ENCODE measurements at places on chromosomes 12 and 14.

GRCh38 chr12:130481392-130481879 is 143.7 kb downstream of the PIWIL1 start:
- no peak for DNase-seq

GRCh38 chr12:68739891-68740290 is 6.1 kb upstream of the SLC35E3 start:
- DNase-seq, result no peak

DNA sequence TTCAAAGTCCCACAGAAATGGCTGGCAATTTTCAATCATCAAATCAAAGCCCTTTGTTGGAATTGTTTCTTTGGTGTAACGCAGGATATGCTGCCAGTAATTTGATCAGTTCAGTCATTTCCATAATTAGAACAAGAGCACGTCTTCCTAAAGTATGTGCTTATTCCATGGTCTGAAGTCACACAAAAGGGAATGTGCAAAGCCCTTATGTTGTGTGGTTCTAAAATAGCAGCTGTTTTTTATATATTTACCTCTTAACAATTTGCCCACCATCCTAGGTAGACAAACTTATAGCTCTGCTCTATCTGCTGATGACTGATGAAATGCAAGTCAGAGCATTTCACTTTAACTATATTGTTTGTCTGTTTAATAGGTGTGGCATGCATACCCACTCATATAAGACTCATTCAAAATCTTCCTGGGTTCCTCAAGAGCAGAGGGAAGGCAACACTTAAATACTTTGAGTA is 176.1 kb upstream of the SLC38A2 start:
- no peak for DNase-seq

- no peak for DNase-seq
Observed at GRCh38 chr12:26571560-26571959, 261.4 kb downstream of the ITPR2 start.

DNA sequence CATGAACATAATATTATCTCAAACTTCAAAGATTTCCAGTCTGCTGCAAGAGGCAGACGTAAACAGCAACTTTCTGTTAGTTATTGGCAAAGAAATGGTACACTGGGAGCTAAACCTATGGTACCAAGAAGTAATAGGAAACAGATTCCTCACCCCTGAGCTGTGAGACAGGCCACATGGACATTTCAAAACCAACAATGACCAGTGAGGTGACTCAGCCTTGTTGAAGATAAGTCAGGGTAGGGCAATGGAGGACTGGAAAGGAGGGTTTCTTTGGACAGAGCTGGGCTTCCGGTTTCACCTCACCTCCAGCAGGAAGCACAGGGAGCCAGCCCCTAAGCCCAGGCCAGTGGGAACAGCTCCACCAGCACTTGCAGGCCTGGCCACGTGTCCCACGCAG is 1320.5 kb downstream of the AACS start:
- DNase-seq, result no peak

DNA sequence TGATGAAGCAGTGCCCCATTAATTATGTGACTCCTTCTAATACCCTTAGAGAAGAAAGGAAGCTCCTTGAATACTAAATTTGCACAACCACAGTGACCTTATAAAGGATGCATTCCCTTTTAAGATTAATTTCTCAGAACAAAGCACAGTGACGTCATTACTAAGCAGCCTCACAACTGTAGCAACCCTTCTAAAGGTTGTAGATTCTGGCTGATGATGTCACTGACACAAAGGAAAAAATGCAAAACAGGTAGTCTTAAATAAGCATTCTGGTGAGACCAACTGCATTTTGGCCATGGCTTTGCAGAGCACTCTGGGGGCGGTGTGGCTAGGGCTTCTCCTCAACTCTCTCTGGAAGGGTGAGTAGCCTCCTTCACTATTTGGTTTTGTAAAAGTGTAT is 38.4 kb upstream of the OR4E1 start:
- no peak for DNase-seq

GRCh38 chr12:101698800-101699347 is 1.4 kb downstream of the CHPT1 start:
- no peak for DNase-seq

- DNase-seq, result no peak
Observed at GRCh38 chr14:96681829-96682228, 115.4 kb upstream of the VRK1 start.

- DNase-seq, result peak; percentile 61
Observed at GRCh38 chr12:119989731-119990381, 820 bp downstream of the BICDL1 start.

GRCh38 chr14:94025720-94026119 is 420 bp upstream of the OTUB2 start:
- DNase-seq, result no peak

GRCh38 chr14:64409126-64409920 is 21.2 kb downstream of the MTHFD1 start:
- DNase-seq, result no peak

DNA sequence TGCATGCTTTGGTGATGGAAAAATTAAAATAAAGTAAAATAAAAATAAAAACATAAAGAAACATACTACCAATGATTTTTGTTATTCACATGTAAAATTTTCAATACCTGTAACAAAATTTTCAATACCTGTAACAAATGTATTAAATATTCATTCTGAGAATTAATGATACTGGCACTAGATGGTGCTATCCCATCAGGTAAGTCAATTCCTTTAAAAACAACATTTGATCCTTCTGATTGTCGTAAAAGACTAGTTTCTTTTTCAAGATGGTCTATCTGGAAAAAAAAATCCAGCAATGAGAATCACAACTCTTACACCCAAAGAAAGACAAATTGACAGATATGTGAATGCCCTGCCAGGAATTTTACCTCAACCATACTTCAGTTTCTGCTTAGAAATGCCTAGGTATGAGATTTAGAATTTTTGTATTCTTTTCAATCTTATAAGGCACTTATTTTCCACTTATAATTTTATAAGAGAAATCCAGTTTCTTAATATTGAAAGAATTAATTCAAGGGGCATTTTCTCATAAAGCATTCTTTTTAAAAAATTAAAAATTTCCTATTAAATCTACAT is 30.7 kb downstream of the CEP290 start:
- no peak for DNase-seq

DNA sequence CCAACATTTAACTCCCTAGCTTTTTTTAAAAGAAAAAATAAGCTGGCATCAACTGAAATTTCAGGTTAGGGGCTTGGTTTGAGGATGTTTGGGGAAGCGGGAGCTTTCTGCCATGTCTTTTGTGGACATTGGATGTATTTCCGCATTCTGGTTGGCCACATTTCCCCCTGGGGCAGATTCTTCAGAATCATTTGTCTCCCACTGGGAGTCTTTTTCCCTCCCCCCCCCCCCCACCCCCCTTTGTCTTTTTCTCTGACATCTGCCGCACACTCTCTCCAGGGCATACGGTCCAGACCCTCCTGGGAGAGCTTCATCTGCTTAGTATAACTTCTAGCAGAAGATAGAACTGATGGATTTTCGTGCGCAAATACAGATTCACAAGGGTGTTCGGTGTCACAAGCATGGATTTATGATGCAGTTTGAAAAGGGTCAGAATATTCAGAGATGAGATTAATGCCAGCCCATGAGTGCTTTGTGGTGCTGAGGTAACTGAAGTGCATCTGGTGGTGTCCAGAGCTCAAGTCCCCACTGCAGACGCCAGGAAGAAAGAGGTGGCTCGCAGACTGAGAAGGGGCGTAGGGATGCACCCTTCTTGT is 40.2 kb downstream of the ETV6 start:
- DNase-seq, result no peak

DNA sequence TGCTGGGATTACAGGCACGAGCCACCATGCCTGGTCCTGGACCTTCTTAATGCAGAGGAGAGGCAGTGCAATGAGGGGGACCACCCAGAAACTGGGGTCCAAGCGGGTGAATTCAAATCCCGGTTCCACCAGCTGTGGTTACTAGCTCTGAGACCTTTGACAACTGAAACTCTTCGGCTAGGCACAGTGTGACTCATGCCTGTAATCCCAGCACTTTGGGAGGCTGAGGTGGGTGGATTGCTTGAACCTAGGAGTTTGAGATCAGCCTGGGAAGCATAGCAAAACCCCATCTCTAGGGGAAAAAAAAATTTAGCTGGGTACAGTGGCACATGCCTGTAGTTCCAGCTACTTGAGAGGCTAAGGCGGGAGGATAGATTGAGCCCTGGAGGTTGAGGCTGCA is 5.0 kb upstream of the CD4 start:
- no peak for DNase-seq

GRCh38 chr12:115296613-115297198 is 612.7 kb upstream of the TBX3 start:
- no peak for DNase-seq

GRCh38 chr14:68881396-68881795 is 88.5 kb upstream of the ZFP36L1 start:
- no peak for DNase-seq

GRCh38 chr14:81298122-81298521 is 77.4 kb upstream of the GTF2A1 start:
- no peak for DNase-seq

DNA sequence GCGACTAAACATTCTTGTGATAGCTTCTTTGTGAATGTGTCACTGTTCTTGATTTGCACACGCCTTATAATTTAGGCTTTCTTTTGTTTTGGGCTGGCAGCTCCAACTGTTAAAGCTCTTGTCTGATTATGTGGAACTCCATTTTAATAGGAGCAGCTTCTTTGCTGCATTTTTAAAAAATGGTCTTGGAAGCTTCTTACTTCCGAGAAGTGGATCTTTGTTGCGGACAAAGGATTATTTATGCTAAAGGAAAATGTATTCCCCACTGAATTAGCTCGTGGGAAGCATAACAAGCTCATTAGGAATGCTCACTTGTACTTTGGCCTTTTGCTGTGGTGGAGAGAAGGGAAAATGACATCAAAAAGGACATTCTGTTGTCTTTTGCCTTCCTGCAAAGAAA is 20.0 kb downstream of the GAS2L3 start:
- DNase-seq, result no peak

DNA sequence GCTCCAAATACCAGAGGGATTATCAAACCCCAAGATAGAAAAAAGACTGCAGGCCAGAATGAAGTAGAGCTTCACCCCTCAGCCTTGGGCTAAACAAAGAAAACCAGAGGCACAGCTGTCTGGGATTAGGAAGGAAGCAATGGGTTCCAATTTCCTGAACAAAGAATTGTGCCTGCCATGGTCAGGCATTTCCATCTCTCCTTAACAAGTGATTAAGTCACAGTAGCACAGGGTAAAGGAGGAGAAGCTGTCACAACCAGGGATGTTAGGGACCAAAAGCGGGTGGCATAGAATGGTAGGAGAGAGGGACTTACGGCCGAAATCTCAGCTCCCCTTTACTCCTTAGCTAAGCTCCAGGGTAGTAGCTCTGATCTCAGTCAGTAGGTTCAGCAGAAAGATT is 33.9 kb downstream of the SPTLC2 start:
- no peak for DNase-seq

GRCh38 chr12:111816065-111816615 is 25.9 kb upstream of the MAPKAPK5 start:
- DNase-seq, result no peak

DNA sequence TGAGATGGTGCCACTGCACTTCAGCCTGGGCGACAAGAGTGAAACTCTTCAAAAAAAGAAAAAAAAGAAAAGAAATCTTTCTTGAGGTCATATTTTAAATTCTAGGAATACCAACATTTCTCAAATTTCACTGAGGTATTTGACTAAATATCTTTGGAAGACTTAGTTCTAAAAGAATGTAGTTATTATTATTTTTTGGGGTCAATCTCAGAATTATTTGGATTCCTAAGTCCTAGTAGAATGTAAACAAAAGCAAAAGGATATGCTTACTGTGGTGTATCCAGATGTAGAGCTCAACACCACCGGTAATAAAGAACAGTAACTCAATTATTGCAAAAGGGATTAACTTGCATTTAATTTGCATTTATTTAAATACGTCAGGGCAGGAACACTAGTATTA is 25.0 kb downstream of the PRICKLE1 start:
- no peak for DNase-seq

DNA sequence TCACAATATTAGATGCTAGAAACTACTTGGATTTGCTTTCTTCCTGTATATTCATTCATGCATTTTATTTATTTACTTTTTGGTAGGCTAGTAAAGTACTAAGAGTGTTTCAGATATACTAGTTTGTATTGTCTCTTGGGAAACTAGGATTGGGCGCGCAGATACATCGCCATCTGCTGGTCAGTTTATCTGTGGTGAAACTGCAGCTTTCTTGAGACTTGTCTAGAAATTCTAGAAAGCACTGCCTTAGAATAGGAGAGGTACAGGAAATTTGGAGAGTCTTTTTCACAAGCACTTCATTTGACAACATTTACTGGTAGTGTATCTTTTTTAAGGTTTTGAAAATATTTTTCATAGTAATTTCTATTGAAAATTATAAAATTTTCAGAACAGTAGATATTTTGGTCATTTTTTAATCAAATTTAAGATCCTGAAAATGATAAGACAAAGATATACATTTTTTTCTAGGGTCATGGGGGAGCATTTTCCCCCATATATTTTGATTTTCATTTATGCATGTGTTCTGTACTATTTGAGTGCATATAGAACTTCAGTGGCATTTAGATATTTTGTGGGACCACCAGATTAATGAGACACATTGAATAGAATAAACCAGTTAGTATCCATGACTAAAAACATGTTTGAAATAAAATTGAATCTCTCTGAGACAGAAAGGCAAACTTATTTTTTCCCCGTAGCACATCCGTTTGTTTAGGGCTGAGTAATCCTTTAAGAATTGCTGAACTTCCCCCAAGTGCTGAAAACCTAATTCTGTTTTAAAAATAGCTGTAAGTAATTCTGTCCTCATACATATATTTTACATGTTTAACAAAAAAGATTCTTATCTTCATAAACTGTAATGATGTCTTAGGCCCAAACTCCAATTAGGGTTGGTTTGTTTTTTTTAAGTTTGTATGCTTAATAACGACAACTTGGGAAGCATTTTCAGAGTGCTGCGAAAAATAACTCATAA is 44.5 kb downstream of the SLC38A6 start:
- DNase-seq, result peak; percentile 5

- no peak for DNase-seq
Observed at GRCh38 chr12:13194401-13195110, 2.0 kb upstream of the EMP1 start.

GRCh38 chr12:109567296-109567695 is 6.0 kb downstream of the MMAB start:
- DNase-seq, result no peak

All from stimulated activated CD8-positive, alpha-beta memory T cell treated with anti-CD3 and anti-CD28 coated beads, Interleukin-7, amount 100 ng/mL, for 4 hours (primary cell).